NCI-H2029 (cell line): ENCODE measurements at places on chromosomes 13 and 19.

DNA sequence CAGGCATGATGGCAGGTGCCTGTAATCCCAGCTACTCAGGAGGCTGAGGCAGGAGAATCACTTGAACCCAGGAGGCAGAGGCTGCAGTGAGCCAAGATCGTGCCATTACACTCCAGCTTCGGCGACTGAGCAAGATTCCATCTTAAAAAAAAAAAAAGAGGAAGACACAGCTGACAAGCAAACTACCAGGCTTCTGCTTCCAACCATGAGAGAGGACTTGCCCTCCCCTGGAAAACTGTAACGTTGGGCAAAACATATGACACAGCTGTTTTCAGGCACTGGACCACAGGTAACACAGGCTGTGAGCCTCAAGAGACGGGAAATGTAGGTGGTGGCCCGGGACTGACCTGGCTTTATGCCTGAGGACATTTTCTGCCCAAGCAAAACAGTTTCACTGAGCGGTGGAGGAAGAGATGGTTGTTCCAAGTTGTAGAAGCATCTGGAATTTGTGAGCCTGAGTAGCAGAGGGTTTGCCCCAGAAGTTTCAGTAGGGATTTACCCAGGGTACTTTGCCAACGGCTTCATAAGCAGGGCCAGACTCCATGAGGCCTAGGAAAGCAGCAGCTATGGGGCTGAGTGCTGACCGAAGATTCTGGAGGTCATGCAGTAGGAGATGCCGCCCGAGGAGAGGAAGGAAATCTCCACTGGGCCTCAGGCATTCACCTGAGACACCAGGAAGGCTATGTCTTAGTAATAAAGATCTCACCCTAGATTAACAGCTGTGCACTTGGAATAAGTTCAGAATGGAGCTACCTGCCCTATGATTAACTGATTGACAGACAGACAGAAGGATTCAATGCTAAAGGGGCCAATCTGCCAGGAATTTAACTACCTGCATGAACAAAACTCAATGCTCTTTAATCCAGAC lies 88.0 kb downstream of the ABCC4 start:
- no peak for DNase-seq

DNA sequence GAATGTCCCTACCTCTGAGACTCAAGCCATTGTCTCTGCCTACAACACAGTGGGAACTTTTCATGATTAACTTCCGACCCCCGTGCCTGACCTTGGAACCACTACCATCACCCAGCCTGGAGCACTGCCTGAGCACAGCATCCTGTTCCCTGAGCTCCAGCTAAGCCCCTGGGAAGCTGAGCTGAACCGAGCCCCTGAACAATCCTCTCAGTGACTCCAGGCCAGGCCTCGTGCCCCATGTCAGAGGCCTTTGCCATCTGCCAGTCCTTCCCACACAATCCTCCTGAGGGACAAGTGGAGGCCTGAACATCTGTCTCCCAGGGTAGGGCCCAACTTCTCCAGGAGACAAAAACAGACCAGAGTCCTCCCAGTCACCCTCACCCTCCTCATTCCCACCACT lies 17.5 kb downstream of the CEACAM3 start:
- DNase-seq = no peak

GRCh38 chr19:33532859-33533460 lies 11.4 kb upstream of the PEPD start:
- no peak for DNase-seq

GRCh38 chr13:32093006-32093405 lies 61.4 kb downstream of the FRY start:
- no peak for DNase-seq

- no peak for DNase-seq
Measured at GRCh38 chr19:32627714-32628270, 46.8 kb downstream of the PDCD5 start.

- DNase-seq = no peak
Measured at GRCh38 chr13:25688536-25688935, 316.8 kb downstream of the ATP8A2 start.

DNA sequence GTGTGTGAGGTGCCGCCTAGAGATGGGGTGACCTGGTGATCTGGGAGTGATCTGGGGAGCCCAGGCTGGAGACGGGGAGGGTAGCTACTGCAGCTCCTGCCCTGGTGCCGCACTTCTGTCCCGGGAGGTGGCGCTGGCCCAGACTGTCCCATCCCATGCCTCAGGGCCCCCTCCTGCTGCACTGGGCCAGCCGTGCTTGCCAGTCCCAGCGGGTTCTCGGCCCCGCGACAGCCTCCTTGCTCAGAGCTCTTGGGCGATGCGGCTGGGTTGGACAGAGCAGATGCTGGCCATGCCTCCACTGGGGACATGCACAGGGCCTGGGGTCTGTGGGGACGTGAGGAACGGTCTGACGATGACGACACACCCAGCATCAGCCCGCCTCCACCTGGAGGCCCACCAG lies 2.5 kb downstream of the RAX2 start:
- no peak for DNase-seq

- no peak for DNase-seq
Measured at GRCh38 chr19:17116996-17117702, 41.6 kb downstream of the MYO9B start.

DNA sequence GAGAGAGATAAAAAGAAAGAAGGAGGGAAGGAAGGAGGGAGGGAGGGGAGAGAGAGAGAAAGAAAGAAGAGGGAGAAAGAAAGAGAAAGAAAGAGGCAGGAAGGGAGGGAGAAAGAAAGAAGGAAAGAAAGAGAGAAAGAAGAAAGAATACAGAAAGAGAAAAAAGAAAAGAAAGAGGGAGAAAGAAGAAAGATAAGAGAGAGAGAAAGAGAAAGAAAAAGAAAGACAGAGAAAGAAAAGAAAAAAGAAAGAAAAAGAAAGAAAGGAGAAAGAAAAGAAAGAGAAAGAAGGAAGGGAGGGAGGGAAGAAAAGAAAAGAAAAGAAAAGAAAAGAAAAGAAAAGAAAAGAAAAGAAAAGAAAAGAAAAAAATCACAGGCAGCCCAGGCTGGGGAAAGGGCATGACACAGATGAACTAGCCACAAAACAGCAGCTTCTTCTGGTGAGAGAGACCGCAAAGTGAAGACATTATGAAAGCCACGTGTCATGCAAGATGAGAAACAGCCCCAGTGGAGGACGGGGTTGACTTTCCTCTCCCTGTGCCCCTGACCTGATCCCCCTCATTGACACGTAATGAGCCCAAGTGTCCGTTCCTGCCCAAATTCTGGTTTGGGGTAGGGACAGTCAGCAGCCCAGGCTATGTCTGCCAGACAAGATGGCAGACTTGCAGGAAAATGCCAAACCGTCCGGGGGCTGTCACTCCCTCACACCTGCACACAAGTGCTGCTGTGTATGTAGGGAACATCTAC lies 102.1 kb downstream of the INSR start:
- no peak for DNase-seq

- DNase-seq = no peak
Measured at GRCh38 chr13:110431425-110432294, 124.6 kb downstream of the COL4A2 start.

DNA sequence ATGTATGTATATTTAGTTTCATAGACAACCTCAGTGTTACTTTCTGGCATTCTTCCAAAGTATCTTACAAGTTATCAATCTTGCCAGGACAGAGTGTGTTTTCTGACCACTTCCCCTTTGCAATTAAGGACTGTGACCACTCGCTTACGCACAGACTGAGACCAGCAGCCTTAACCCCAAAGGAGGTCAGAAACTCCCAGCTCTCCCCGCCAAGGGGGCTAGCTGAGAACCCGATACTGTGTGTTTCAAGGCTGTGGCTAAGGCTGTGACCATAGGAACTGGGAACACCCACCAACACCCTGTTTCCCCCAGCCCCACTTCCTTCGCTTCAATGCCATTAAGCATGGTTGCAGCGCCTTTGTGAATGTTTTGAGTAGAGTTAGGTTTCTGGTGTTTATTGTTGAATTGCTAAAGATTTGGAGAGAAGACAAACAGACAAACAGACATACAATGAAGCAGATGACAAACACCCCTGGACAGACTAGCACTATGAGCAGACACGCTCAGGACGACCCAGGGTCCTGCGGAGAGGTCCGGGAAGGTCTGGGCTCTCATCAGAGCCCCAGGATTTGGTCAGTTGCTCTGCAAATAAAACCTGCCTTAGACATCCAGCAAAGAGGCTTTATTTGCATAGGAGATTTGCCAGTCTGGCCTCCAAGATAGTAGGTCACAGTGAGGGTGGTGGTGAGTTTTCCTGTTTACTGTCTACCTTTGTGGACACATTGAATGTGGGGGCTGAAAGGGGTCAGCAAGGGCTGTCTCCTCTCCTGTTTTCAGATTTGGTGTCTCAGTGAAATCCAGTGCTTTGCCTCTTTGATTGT lies 25.0 kb upstream of the TNFSF11 start:
- DNase-seq = no peak

DNA sequence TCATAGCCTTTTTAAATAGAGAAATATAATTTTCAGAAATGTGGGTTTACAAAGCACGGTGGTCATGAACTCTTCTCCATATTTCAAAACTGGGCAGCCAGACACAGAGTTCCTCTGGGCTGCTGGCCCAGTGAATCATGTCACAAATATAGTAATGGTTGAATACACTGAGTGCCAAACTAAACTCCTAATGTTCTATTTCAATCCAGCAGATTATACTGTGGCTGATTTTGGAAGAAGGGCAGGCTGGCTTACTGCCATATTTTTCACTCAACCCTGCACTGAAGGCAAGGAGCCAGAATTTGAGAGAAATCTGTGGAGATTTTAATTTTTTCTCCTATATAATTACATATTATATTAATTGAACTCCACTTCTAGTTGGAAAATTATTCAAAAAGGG lies 17.0 kb upstream of the PRR20A start:
- DNase-seq = no peak

- DNase-seq = no peak
Measured at GRCh38 chr13:40148742-40149141, 493.3 kb downstream of the COG6 start.

- DNase-seq = no peak
Measured at GRCh38 chr13:45474584-45475454, 10.1 kb downstream of the COG3 start.

DNA sequence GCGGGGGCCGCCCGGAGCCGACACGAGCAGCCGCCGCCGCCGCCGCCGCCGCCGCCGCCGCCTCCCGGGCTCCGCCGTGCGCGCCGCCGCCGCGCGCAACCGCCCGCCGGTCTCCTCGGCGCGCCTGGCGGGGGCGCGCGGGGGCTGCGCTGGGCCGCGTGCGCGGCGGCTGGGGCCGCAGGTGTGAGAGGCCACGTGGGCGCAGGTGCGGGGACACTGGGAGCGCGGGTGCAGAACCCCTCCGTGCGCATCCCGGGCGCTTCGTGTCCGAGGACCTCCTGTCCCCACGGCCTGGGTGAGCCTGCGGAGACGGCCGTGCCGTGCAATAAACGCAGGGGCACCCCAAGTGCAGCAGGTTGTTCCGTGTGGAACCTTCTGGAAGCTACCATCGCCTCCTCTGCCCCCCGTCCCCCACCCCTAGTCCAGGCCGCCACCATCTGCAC lies at the start of gene LINGO3:
LINGO3 (minus strand) TSS at position 41 of the 443 bp plus-strand sequence. CDS start 16,378 bp downstream, outside the sequence.
- no peak for DNase-seq

DNA sequence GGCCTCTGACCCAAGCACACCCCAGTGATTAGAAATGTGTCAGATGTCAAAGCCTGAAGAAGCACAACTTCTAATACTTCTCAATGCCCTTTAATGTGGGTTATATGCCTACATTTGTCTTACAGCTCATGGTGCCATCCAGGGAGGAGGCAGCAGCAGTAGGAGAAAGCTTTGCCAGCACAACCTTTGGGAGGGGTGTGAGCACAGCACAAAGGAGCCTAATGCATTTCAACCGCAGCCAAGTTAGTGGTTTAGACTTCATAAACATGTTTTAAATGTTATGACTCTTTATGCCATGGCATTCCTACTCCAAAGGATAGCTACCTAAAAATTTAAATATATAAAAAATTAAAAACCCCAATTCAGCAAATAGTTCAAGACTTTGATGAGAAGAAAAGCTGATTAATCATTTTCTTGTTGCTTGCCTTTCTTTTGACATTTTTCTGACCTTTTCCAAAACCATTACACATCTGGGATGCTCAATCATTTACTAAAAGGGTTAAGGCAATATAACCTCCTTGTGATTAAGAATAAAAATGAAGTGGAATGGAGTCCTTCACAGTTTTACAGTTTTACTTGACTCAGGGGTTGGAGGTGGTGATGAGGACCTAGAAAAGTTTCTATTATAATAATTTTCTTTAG lies 142.7 kb downstream of the DLEU7 start:
- DNase-seq = no peak

- DNase-seq = peak; percentile 45
Measured at GRCh38 chr19:1063030-1063908, 3.7 kb upstream of the ARHGAP45 start.

- DNase-seq = no peak
Measured at GRCh38 chr13:72960114-72960513, 98.7 kb upstream of the KLF5 start.

GRCh38 chr19:30842926-30843325 lies 470.7 kb downstream of the ZNF536 start:
- no peak for DNase-seq

GRCh38 chr19:7534531-7535046 lies 928 bp upstream of the PNPLA6 start:
- no peak for DNase-seq

DNA sequence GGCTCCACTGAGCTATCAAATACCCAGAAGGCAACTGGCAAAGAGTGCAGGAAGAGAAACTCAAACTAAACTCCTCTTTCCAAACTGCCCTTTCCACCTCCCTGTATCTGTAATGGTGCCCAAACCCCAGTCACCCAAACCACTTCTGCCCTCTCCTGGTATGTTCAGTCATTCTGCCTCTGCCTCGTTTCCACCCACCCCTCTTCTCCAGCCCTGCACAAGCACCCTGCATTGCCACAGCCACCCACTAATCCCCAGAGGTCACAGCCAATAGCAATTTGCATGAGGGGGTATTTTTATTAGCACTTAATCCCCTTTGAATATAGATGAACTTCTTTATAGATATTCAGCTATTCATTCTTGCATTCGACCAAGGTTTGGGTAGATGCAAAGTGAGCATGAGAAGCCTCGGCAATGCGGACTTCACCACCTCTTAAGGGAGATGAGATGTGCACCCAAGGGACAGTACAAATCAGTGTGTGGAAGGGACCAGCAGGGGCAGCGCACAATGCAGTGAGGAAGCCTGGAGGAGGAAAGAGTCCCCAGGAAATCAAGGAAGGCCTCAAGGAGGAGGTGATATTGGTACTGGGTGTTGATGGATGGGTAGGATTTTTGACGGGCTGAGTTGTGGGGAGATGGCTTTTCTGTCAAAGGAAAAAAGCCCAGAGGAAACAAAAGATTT lies 12.4 kb downstream of the TMEM272 start:
- no peak for DNase-seq
